ENCODE measurements at places on chromosomes 3 and 15.

GRCh38 chr15:93719921-93720351 is 511.4 kb upstream of the MCTP2 start:
- DNase-seq: no peak

GRCh38 chr15:49832511-49832910 is 211.7 kb downstream of the DTWD1 start:
- no peak for DNase-seq

- no peak for DNase-seq
These were observed 15.5 kb downstream of the PDZRN3 start for GRCh38 chr3:73609315-73609641.

DNA sequence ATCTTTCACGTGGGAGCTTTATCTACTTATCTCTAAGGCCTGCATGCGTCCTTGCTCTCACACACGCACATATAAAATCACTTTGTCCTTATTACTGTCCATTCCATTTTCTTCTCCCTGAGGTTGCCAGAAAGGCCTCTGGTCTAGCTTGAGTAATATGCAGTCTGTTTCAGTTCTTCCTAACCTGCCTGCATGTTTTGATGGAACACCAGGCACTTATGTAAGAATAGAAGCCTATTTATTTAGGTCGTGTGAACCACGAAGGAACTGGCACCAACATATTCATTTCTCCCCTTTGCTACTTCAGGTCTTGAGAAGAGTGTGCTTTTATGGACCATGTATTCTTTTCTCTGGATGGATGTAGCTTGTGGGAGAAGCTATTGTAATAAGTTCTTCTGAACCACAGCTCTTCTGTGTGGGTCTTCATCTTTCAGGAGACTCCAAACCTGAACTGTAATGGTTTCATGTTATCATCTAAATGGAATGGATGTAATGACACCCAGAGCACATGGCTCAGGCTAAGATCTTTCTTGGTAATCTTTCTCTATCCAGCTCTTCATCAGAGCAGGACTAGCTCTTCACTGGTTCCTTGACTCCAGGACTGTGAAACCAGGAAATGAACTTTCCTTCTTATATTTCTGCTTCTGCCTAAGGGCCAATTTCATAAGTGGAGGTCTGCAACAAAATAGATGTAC is 53.8 kb downstream of the UBE2E2 start:
- DNase-seq: no peak

DNA sequence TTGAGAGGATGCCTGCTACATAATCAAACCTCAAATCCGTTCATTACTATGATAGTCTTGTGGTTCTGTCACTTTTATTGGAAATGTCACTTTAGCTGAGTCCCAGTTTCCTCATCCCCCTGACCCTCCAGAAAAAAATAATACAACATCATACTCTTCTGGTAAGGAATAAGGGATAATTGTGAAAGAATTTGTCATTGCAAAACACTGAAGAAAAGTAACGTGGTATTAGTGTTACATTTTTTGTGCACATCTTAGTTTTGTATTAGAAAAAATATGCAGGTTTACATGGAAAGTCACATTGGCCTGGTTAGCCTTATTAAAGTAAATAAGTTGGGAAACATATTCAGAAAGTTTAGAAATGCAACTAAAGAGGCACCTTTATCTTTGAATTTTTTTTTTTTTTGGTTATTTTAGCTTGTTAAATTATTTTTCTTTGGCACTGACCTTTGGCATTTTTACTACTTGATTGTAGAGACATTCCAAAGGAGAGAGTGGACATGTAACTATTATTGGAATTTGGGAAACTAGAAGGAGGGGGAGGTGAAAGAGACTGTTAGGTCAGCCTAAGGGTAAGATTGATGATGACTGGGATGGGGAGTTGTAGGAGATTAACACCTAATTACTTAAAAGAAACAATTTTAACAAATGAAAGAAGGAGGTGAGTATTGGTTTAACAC is 462.2 kb upstream of the RARB start:
- DNase-seq: no peak

DNA sequence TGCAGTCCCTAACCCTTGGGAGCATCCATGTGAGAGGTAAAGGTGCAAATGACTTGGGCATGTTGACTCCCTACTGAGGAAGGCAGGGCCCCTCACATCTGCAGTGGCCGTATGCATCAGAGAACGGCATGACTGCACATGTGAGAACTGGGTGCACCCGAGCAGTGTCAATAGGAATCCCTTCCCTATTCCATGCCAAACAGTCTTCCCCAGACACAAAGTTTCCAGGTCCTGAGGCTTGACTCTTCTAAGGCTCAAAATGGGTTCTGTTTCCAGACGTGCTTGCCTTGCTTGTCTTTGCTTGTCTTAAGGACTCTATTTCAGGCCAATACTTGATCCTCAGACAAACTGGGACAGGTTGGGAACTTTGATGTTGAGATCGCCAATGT is 20.5 kb upstream of the ANPEP start:
- DNase-seq: no peak

- no peak for DNase-seq
These were observed 490.8 kb downstream of the MCTP2 start for GRCh38 chr15:94722024-94722636.

DNA sequence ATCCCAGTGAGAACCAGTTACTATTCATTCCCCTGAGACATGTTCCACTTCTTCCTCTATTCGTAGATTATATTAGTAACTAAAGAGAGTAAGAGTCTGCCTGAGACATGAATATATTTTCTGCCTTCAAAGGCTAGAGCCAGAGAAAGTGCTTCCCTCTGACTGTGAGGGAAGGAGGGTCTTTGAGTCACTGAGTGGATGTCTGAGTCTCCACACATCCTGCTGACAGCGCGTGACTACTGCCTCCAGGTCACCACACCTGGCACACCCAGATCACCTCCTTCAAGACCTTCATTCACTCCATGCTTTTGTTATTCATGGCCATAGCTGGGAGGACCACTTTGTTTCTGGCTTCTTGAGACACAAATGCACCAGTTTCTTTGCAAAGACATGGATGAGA is 135.6 kb downstream of the SOX2 start:
- no peak for DNase-seq

- no peak for DNase-seq
These were observed 1.7 kb downstream of the LTK start for GRCh38 chr15:41511899-41512369.

DNA sequence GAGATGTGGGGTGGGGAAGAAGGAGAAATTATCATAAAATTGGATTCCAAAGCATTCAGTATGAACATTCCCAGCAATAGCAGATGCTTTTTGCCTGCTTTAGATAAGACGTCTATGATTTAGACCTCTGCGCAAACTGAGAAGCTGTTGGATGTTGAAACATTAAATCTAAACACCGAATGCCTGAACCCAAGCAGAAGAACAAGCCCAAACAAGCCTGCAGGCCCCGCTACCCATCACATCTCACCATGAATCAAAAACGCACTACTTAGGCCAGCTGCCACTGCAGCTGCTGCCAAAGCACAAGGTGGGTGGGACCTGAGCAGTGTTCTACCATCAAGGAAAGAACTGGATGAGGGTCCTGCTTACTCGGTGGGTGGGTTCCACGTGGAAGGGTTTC is 24.4 kb upstream of the THBS1 start:
- DNase-seq: no peak

DNA sequence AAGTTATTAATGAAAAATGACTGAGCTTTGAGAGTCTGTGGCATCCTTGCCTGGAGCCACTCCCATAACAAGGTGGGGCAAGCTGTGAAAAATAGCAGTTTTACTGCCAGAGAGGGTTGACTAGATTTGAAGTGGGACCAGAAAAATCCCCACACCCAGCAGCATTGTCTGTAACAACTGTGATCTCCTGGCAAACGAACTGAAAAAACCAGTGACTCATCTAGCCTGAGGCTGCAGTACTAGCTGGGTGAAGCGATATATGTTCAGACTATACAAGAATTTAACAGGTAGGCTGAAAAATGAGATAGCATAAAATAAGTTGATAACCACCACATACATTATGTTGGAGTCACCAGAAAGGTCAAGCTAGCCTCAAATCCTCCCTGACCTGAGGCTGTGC is 64.0 kb downstream of the DPH6 start:
- DNase-seq: no peak

GRCh38 chr3:122938783-122939425 is 88.7 kb downstream of the SEMA5B start:
- DNase-seq: no peak

GRCh38 chr3:120025520-120025919 is 68.7 kb downstream of the GSK3B start:
- DNase-seq: no peak
